HL-60 (cell line): ENCODE measurements at places on chromosomes 2 and 18.

GRCh38 chr18:35189510-35189909 lies 51.3 kb upstream of the ZNF397 start:
- DNase-seq: no peak

DNA sequence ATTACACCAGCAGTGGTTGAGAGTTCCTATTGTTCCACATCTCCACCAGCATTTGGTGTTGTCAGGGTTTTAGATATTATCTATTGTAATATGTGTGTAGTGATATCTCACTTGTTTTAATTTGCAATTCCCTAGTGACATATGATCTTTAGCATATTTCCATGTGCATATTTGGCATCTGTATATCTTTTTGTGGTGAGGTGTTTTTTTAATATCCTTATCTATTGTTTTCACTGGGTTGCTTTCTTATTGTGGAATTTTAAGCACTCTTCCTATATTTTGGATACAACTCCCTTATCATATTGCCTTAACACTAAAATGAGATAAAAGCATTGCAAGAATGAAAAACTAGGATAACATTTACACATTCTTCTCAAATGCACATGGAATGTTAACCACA lies 453.9 kb upstream of the FSIP2 start:
- no peak for DNase-seq

DNA sequence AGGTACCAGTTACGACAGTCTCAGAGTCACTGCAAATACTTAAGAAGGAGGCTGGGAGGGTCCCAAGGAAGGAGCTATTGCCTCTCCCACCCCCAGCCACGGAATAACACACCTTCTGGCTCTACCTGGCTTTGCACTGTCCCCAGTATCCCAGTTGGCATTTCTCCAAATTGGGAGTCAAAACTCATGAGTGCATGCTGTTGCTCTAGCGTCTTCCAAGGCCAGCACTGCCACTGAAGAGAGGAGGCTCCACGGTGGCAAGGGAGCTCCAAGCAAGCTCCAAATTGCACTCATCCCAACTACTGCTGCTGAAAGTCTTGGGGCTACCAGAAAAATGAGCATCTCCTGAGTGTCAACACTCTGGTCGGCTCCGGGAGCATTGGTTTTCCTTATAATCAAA lies 1.6 kb downstream of the SCTR start:
- no peak for DNase-seq

DNA sequence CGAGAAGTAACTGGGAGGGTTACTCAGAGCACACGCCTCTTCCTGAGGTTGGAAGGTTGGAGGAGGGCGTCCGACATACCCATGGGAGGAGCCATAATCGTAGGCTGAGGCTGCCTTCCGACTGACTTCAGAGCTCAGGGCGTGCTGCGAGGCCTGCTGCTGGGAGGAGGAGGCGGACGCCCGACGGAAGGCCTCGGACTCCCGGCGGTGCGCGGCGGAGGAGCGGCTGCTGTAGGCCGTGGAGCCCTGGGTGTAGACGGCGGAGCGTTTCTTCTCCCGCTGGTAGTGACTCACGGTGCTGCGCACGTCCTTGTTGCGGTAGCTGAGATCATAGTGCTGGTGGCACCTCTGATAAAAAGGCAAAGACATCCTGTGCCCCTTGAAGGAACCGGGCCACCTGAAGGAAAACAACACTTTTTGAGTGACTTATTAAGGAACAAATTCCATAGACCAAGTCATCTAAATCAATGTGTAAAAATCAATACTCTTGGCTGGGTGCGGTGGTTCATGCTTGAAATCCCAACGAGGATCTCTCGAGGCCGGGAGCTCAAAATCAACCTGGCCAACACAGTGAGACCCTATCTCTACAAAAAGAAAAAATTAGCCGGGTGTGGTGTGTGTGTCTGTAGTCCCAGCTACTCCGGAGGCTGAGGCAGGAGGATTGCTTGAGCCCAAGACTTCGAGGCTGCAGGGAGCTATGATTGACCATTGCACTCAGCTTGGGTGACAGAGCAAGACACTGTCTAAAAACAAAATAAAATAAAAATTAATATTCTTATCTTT lies 4.7 kb downstream of the MYOM1 start:
- DNase-seq: no peak

GRCh38 chr2:96157649-96158553 lies 12.7 kb upstream of the DUSP2 start:
- DNase-seq: no peak

DNA sequence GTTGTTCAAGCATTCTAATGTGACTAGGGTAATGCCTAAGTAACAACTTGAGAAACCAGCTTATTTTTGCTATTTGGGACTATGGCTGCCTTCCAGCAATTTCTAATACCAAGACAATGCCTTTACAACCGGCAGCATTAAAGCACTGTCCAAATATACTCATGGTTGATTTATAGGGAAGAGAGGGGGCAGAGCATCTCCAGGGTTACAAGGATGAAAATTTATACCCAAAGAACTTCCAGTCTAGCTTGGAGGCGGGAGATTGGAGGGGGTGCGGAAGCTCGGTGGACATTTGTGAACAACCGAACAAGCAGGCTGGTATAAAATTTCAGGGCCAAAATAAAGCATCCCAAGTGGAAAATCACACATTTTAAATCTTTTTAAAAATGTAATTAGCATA lies 294.9 kb upstream of the STON1 start:
- DNase-seq: no peak

DNA sequence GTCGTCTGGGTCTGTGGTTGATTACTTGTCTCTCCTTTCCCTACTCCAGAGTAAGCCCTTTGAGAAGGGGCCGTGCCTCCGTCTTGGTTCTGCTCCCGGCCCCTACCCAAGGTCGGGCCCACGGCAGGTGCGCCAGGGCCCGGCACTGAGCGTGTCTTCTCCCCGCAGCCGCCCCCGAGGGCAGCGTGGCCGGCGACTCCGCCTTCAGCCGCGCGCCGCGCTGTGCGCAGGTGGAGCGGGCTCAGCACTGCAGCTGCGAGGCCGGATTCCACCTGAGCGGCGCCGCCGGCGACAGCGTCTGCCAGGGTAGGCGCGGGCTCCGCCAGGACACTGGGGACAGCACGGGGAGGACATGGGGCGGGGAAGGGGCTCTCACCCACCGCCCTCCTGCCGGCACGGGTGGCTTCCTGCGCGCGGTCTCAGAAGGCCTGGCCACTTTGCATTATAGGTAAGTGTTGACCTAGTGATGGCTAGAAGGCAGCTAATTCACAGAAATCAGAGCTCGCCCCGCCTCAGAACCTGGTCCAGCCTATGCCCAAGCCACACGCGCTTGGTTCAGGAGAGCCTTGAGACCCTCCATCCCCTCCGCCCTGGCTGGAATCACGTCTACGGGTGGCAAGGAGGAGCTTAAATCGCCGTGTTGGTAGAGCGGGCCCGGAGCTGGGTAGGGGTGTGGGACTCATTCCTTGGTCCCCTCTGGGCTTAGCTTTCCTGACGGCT lies 43.5 kb downstream of the FBLN7 start:
- no peak for DNase-seq

DNA sequence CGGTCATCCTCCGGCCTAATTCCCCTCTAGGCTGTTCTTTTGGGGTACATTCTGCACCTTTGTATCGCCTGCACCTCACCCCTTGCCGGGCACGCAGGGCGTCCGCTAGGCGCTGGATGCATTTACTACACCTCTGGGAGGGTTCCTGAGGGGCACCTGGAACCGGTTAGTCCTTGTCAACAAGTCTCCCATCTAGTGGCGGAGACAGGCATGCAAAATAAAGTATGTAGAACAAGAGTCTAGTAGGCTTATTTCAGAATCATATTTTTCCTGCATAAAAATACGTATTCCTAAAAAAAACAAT lies 705 bp upstream of the TEX261 start:
- peak; percentile 68 for DNase-seq

- no peak for DNase-seq
Observed at GRCh38 chr2:38498045-38498481, 104.7 kb downstream of the HNRNPLL start.

GRCh38 chr2:205698286-205699268 lies 16.3 kb downstream of the NRP2 start:
- no peak for DNase-seq

DNA sequence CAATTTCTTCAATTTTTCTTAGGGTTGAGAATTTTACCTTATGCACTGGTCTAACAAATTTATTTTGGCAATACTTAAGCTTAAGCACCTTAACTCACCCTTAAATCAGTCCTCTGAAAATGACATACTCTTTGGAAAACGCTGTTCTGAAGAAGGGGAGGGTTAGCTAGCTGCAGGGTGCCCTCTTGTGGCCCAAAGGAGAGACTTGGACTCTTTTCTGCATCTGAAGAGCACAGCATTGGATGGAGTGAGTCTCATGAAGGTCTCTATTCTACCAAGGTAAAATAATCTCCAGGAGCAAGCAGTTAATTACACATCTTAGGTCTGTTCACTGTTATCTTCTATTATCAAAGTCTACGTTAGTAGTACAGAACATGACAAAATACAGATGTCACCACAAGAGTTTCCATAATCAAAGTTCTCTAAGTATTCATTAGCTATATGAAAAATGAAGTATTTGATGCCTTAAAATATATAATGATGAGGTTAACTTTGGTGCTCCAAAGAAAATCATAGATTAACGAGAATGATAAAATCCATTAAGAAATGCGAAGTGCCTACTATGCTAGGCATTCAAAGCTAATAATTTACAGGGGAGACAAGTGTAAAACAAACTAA lies 24.4 kb downstream of the PUM2 start:
- DNase-seq: peak; percentile 51

DNA sequence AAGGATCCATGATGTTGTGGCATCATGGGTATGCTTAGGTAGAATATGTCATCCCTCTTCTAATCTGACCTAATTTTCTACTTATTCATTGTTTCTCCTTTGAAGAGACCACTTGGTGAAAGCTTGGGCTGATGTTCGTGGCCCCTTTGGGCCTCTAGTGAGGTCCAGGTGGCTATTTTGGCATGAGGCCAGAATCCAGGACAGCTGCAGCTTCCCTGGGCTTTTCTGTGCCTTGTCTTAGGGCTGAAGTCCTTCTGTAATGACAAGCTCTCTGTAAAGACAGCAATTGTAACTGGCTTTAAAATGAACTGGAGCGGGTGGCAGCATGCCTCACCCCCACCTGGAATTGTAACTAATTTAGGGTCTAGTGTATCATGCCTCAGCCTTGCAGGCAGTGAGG lies 15.6 kb upstream of the MC2R start:
- no peak for DNase-seq

DNA sequence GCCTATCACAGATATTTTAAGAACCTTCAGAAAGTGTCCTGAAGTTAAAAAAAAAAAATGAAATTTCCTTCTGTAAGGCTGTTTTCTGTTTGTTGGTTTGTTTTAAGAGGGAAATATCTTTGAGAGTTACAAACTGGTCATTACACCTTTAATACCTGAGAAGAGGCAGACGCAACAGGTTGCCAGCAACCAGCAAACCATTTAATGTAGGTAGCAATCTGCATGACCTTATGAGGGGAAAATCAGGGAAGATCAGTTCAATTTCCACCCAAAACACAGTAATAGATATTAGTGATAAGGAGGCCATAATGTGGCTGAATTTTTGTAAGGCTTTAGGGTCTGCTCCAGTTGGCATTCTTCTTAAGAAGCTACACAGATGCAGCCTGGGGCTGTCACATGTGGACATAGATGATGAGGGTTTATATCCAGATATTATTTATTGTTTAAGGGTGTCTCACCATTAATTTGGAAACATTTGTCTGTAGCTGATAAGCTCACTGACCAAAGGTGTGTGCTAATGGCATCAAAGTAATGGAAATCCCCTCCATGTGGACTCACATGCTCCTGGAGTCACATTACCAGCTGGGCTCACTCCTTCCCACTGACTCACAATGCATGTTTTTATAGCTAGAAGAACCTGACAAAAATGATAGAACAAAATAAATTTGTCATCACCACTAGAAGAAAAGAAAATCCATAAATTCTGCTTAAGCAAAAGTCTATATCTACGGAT lies 83.5 kb upstream of the DTNA start:
- DNase-seq: no peak

DNA sequence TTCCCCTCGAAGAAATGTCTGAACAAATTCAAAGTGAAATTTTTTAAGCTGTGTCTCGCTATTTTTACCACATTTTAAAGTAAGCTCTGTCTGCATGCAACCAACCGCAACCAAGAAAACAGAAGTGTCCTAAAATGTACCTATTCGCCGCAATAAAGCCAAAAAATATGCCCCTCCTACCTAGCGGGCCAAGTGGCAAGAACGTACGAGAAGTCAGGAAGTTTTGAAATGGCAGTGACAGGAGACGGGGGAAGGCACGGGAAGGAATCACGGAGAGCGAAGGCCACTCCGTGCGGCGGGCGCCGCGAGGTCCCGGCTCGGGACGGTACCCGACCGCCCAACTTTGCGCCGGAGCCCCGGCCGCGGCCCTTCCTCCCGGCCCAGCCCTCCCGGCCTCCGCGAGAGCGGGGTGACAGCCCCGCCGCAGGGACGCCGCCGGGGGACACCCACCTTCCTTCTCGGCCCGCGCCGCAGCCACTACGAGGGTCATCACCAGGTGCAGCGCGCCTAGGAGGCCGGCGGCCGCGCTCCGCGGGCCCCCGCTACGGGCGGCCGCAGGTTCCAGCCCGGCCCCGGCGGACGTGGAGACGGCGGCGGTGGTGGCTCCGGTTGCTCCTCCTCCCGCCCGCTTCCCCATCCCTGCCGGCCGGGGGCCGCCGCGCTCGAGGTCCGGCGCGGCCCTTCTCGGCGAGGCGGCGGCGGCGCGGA lies 568 bp downstream of the TMEM131 start:
- DNase-seq: peak; percentile 83

- DNase-seq: no peak
Observed at GRCh38 chr2:33511141-33511540, 34.7 kb downstream of the RASGRP3 start.

DNA sequence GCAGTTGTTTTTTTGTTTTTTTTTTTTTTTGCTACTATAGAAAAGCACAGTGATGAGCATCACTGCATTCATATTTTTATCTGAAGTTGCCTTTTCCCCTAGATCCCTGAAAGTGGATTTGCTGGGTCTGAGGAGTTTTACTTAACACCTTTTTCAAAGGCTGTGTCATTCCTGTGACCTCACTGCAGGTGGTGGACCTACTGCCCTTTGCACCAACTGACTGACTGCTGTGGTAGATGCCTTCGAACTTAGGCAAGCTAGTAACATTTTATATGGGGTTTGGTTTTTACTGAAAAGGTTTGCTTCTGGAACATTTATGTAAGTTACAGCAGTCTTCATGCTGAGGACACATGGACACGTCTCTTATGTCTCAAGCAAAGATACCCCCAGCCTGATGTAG lies 36.2 kb downstream of the SPTBN1 start:
- no peak for DNase-seq

DNA sequence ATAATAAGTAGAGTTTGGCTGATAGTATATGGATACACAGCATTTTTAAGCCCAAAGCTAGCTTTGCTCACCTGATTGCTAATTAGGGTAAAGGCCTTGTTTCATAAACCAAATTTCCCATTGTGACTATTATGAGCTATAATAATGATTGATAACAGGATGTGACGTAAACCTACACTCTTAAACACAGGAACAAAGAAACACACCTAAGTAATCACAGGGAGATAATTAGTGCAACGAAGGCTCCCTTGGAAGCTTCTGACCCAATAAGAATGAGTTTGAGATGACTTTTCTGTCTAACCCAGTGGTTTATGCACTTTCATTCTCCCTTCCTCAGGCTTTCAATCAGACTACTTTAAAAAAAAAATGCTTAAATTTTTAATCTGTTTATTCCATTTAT lies 683.2 kb downstream of the SATB2 start:
- no peak for DNase-seq

GRCh38 chr2:237546040-237546875 lies 20.1 kb upstream of the PRLH start:
- DNase-seq: no peak

- no peak for DNase-seq
Observed at GRCh38 chr2:105418522-105418921, 19.7 kb upstream of the FHL2 start.
